ENCODE measurements at places on chromosomes 1 and 21.

DNA sequence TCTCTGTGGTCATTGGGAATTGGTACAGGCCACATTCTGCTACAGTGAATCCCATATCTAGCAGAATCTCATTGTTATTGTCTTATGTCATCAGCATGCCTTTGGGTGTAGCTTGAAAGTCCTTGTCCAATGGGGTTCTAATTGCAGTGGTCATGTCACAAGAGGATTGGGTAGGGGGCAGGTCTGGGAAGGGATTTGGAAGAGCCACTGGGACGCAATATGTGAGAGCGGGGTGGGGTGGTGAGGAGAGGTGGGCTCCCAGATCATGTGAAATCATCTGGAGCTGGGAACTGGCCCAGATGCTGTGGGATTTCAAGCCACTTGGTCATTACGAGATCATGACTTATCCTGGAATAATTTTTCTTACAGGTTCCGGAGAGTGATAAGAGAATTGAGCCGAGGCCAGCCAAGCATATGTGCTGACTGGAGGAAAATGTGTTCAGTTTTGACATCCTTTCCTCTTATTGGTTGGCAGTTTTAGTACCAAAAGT lies 16.3 kb downstream of the CNIH3 start:
- no peak for DNase-seq

DNA sequence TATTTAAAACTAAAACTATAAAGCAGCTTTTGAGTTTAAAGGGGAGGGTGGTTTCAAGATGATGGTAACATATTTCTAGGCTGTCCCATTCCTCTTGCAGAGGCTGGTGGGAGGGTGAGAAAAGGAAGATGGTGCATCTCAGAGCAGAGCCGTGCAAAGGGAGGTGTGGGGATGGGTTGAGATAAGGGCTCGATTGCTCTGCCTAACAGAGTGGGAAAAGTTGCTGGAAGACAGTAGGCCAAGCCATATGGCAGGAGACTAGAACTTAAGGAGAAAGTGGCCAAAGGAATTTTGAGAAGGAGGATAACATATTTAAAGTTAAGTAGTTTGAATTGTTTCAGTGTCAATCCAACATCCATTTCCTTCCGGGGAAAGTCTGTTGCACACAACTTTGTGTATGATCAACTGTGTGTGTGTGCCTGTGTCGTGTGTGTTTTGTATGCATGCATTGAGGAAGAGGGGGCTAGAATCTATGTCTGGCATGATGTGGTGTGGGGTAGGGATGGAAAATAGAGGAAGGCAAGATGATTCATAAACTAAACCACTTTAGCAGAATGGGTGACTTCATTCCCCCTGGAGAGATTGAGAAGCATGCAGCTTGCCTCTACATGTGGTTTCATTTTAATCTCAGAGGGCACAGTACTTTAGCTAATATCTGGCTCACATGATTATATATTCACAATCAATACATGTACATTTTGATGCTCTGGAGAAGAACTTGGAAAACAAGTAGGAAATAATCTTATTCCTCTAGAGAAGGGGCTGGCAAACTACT lies 145.0 kb upstream of the DNAH14 start:
- no peak for DNase-seq

GRCh38 chr1:169727307-169727706 lies 6.6 kb downstream of the SELE start:
- no peak for DNase-seq

GRCh38 chr1:198160222-198160621 lies 3.4 kb downstream of the NEK7 start:
- no peak for DNase-seq

DNA sequence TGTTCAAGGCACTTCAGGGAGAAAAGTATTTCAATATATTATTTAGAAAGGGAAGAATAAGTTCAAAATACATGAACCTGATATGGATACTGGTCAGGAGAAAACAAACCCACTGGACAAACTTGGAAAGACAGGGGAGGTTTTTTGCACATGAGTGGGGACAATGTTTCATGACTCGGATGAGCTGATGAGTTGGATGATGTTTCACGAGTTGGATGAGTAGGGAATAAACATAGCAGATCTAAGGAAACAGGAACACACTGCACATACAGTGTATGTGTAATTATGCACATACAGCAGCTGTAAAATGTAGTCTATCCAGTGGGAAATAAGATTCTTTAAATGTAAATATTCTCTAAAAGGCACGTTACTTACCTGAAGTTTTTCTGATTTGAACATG lies 682.9 kb upstream of the ADAMTS5 start:
- no peak for DNase-seq

DNA sequence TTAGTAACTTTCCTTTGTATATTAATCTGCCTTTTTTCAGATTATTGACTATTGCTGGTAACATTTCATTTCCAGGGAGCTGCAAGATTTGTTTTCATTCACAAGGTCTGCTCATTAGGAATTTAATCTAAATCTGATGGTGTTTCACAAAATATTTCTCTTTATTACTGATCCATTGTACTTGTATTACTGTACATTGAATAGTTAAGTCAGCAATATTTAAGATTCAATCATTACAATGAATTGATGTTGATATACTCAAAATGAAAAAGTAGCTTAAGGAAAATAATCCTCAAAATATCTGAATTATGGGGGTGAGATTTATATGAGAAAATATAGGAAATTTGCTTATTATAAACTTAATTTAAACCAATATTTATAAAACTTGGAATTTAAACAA lies 308.6 kb upstream of the PBX1 start:
- DNase-seq: no peak

- no peak for DNase-seq
Observed at GRCh38 chr1:179748772-179749171, 5.7 kb downstream of the FAM163A start.

Data from stimulated activated CD4-positive, alpha-beta T cell treated with anti-CD3 and anti-CD28 coated beads, Interleukin-4, amount 100 ng/mL, for 1 hour (primary cell).